ENCODE measurements at places on chromosomes 2 and 18.

DNA sequence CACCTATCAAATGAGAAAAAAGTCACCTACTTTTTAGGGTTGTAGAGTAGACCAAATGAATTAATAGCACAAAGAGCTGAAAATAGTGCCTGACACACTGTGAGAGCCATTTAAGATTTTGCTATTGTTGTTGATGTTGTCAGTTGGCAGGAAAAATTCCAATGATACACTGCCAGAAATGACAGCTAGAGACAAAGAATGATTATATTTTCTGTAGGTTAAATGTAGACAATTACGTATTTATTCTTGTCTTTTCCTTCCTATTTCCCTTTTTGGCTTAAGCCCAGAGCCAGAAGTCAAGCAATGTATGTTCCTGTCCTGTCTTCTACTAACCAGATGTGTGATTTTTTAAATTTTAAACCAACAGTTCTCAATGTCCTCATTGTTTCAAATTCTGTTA lies 17.2 kb downstream of the NRXN1 start:
- no peak for DNase-seq

- DNase-seq = no peak
These were observed 60.1 kb upstream of the PAX3 start for GRCh38 chr2:222358876-222359275.

GRCh38 chr2:56014046-56014730 lies 90.6 kb upstream of the EFEMP1 start:
- DNase-seq = no peak

- DNase-seq = no peak
These were observed 289.8 kb upstream of the SPRED2 start for GRCh38 chr2:65722028-65722778.

DNA sequence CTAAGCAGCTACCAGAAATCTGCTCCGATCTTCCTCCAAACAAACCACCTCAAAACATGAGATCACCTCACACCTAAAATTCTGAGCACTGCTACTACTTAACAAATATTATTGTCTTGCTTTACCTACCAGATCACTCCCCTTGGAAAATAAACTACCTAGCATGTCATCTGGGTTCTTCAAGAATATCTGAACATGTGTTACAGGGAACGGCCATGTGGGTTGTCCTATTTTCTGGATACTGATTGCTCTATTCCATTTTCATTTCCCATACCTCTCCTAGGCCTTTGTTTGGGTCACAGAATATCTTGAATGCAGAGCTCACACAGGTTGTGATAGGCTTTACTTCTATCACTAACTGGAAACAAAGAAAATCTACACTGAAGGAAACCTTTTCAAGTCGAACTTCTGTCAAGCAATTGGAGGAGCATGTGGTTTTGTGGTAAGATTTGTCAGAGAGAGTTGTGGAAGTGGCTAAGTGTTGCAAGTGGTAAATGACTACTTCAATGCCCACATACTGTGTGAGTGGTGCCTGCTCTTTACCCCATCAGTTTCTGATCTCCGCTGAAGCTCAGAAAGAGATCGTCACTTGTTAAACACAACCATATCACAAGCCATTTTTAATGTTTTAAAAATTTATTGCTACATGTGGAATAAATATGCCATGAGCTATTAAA lies 739.1 kb upstream of the ZEB2 start:
- DNase-seq = no peak

Data from stimulated activated CD4-positive, alpha-beta T cell treated with anti-CD3 and anti-CD28 coated beads, Interleukin-1b, Interleukin-23, amount 100 ng/mL, for 1 hour (primary cell).